Cerebellum (tissue), 4 donors: ENCODE measurements at places on chromosomes 12 and 14. TPM values are rescaled to one million over a fixed set of nuclear protein-coding genes. Genes with fewer than 3 reads are reported as not detected.

DNA sequence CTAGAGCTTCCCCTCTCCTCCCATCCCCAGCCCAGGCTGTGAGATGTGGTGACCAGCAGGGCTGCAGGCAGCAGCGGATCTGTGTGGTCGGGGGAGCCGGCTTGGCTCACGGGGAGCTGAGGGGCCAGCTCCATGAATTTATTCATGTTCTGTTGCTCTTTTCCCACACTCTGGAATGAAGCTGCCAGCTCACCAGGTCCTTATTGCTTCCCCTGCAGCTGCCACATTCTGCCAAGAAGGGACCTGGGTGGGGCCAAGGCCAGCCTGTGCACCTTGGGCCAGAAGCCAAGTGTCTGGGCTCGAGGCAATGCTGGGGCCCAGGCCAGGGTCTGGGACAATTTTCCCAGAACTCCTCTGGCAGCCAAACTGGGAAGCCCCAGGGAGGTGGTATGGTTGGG is 2.5 kb upstream of the C1QL4 start:
- DNase-seq = no peak

The TEX52 gene
- total RNA-seq = not detected

The RFLNA gene
- total RNA-seq = 8.5 TPM

GRCh38 chr14:78075555-78076277 is 94.5 kb upstream of the NRXN3 start:
- DNase-seq = no peak

DNA sequence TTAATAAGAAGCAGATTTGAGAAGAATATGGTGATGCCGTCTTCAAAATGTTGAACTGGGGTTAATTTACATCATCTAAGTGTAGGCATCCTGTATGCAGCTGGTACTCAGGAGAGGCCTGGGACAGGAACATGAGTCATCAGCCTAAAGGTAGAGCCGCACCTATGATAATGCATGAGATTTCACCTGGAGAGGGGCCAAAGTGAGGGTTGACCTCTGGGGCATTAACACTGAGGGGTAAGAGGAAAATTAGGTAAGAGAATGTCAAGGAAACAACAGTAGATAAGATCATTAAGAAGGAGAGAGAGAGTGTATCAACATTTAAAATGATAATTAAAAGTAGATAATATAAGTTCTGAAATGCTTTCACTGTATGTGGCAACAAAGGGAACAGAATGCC is 20.2 kb upstream of the SSTR1 start:
- no peak for DNase-seq

DNA sequence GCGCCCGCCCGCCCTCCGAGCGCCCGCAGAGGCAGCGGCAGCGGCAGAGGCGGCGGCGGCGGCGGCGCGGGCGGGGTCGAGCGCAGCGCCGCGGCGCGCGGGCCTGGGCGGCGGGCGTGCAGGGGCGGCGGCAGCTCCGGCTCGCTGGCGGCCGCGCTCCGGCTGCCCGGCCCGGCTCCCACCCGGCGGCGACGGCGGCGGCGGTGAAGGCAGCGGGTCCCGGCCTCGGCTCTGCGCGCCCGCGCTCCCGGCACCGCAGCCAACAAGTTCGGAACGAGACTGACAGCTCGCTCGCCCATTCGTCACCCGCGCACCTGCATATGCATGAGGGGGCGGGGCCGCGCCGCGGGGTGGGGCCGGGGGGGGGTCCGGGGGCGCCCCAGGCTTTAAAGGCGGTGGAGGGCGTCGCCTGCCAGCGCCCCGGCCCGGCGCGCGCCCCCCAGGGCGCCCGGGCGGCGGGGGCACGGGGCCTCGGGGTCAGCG is at the start of gene JAG2:
TSS of gene JAG2 (minus strand) at position 281 of the 483 bp plus-strand sequence. CDS start 356 bp downstream, outside the sequence.
- peak; percentile 84 for DNase-seq

The ISCU gene
- total RNA-seq = 40.1 TPM

DNA sequence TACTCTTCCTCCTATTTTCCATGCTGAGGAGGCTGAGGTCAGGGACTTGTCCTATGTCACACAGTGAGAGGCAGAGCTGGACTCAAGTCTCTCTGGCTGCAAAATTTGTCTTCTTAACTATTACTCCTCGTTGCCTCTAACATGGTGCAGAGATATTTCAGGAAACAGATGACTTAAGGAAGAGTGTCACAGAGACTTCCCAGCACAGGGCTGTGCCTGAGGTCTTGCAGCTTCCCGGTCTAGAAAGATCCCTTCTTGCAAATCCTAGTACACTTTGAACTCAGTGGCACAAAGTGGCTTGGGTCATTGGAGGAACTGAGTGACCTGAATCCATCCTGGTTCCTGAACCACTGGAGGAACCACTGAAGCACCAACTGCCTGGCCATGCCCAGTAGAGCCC is 17.1 kb upstream of the RBM19 start:
- no peak for DNase-seq

DNA sequence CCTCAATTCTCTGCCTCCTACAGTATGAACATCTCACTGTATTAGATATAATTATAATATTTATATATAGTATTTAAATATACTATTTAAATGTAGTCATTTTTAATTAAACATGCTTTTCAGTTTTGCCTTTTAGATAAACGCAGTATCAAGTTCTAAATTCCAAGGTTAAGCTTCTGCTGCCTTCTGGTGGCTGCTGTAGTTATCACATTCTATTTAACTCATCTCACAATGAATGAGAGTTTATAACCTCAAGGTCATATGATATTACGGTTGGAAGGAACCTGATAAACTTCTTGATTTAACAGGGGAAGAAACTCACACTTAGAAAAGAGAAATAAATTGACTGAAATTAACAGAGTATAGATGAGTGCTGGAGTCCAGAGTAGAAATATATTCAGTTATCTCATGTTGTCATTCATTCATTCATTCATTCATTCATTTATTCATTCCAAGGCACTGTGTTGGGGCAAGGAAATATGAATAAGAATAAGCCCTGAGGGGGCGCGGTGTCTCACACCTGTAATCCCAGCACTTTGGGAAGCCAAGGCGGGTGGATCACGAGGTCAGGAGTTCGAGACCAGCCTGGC is 31.9 kb downstream of the GUCY2C start:
- peak; percentile 24 for DNase-seq

DNA sequence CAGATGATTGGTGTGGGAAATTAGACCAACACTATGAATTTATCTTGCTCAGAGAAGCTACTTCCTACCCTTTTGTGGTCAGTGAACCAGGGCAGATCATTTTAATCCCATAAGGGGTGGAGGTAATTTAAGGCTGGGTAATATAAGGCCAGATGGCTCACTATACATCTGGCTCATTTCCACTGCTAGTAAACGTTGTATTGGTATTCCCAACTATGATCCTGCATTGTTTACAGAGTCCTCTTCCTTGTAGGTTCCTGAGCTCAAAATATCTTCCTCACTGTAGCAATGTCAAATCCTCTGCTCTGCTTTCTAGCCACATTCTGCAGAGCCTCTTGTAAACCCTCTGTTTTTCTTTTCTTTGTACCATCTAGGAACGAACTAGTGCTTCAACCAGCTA is 93.0 kb upstream of the MGAT4C start:
- DNase-seq = no peak

DNA sequence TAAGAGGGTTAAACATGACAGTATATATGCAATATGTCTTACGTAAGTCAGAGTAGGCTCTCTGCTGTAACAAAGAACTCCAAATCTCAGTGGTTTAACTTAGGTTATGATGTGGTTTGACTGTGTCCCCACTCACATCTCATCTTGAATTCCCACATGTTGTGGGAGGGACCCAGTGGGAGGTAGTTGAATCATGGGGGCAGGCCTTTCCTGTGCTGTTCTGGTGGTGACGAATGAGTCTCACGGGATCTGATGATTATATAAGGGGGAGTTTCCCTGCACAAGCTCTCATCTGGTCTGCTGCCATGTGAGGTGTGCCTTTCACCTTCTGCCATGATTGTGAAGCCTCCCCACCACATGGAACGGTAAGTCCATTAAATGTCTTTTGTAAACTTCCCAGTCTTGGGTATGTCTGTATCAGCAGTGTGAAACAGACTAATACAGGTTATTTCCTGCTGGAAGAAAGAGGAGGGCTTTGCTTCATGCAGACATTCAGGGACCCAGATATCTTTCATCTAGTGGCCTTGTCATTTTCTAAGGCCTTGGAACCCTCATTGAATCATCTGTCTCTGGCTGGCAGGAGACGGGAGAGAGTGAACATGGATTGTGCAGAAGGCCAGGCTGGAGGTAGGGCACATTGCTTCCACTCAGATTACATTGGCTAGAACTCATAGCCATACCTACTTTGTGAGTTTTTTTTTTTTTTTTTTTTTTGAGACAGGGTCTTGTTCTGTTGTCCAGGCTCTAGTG is 96.1 kb downstream of the CRADD start:
- no peak for DNase-seq

The SLC8A3 gene
- 18.9 TPM for total RNA-seq

The FOXN4 gene
- total RNA-seq = 0.45 TPM

DNA sequence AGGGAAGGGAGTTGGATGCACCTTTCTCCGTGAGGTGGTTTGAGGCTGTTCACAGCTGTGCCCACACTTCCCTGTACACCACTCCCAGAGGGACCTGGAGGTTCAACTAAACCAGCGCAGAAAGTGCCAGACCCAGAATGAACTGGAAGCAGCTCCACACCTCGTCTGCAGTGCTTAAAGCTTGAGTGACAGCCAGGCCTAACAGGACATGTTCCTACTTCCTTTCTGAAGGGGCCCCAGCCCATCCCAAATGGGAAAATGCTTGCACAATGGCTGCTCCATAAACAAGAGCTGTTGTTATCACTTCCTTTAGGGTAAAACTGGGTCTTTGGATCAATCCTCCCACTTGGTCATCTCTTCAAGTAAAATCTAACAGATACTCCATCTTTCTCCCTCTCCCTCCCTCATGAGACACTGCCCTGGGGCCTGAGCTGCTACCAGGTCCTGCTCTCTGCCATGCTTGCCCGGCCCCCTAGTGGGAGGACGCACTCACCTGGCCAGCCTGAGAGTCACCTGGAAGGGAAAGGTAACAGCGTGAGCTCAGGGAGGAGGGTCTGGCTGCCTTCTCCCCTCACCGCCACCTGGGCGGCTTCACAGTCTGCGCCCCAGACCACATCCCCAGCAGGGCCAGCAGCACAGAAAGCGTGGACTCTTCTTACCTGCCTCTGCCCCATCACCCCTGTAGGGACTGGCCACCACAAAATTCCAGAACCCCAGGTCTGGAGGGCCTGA is 33.5 kb downstream of the ISCA2 start:
- DNase-seq = no peak

DNA sequence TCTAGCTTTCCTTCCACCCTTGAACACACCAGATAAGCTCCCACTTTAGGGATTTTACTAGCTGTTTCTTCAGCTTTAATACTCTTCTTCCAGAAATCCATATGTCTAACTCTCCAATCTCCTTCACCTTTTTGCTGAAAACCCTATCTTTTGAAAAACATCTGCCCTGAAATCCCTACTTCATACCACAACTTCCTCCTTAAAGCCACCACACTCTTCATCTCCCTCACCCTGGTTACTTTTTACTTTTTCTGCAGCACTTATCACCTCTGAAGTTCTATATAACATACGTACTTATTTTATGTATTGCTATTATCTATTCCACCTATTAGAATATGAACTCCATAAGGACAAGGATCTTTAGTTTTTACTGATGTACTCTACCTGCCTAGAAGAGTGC is 28.6 kb upstream of the PTPRQ start:
- no peak for DNase-seq

DNA sequence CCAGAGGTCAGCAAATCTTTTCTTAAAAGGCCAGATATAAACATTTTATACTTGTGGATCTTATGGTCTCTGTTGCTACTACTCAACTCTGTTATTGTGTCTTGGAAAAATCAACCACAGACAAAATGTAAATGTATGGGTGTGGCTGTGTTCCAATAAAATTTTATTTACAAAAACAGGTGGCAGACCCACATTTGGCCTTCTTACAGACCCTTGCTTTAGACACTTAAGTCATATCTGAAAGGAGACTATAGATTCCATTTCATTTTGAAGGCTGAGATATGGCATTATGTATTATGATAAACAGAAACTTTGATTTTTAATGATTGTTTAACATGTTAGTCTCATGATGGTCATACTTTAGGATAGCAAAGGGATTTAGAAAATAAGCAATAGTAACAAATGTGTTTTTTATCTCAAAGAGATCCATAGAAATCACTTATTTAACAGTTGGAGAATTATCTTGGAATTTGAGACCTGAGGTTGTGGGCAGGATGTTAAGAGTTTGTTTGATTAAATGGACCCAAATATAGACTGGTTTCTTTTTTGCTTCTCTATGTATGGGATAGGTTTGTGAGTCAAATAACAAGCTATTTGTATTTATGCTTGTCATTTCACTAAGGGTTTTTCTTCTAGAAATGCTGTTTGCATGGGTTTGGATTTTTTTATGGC is 51.2 kb downstream of the PPFIBP1 start:
- DNase-seq = no peak

GRCh38 chr12:93100610-93101009 is 171.5 kb upstream of the EEA1 start:
- DNase-seq = no peak

The BBS10 gene
- 28.6 TPM for total RNA-seq

The B3GNT4 gene
- 8.3 TPM for total RNA-seq

GRCh38 chr12:111705672-111706071 is 19.8 kb downstream of the ACAD10 start:
- no peak for DNase-seq

GRCh38 chr14:74941676-74942097 is 13.7 kb downstream of the PGF start:
- DNase-seq = no peak

- DNase-seq = no peak
Measured at GRCh38 chr14:22658946-22659345, 14.8 kb upstream of the OR6J1 start.

- no peak for DNase-seq
Measured at GRCh38 chr12:11651785-11652184, 2.3 kb downstream of the ETV6 start.

- DNase-seq = no peak
Measured at GRCh38 chr14:54791001-54791400, 111.6 kb downstream of the GCH1 start.

GRCh38 chr14:63895510-63895909 is 42.7 kb downstream of the SYNE2 start:
- no peak for DNase-seq

- no peak for DNase-seq
Measured at GRCh38 chr14:101763941-101764709, 2.6 kb downstream of the PPP2R5C start.

- DNase-seq = no peak
Measured at GRCh38 chr12:111316671-111317070, 52.2 kb downstream of the PHETA1 start.

GRCh38 chr12:26429070-26429691 is 233.8 kb downstream of the SSPN start:
- DNase-seq = no peak

DNA sequence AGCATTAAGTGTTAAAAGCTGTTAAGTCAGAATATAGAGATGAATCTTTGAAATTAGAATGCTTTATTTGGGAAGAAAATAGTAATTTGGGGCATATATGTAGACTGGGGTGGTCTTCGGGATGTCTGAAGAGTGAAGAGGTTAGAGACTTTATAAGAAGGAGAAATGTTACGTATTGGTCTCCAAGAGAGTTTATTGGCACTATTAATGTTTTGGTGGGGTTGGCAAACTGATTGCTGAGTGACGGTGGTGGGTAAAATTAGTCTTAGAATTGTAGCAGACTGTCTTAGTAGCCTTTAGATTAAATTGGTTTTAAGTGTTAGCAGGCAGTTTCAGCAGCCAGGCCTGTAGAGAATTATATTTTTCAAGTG is 4.9 kb upstream of the ATP23 start:
- no peak for DNase-seq

The ZBTB42 gene
- total RNA-seq = 0.73 TPM

The FLVCR2 gene
- total RNA-seq = 6.4 TPM
